ENCODE measurements at places on chromosomes 5 and 9. TPM values are rescaled to one million over a fixed set of nuclear protein-coding genes. Genes with fewer than 3 reads are reported as not detected.

- no peak for DNase-seq
Measured at GRCh38 chr5:10528056-10528816, 35.6 kb upstream of the ANKRD33B start.

Gene PTPN3
- total RNA-seq = 7.9 TPM

GRCh38 chr5:130874861-130875417 is 290.1 kb downstream of the HINT1 start:
- DNase-seq = no peak

DNA sequence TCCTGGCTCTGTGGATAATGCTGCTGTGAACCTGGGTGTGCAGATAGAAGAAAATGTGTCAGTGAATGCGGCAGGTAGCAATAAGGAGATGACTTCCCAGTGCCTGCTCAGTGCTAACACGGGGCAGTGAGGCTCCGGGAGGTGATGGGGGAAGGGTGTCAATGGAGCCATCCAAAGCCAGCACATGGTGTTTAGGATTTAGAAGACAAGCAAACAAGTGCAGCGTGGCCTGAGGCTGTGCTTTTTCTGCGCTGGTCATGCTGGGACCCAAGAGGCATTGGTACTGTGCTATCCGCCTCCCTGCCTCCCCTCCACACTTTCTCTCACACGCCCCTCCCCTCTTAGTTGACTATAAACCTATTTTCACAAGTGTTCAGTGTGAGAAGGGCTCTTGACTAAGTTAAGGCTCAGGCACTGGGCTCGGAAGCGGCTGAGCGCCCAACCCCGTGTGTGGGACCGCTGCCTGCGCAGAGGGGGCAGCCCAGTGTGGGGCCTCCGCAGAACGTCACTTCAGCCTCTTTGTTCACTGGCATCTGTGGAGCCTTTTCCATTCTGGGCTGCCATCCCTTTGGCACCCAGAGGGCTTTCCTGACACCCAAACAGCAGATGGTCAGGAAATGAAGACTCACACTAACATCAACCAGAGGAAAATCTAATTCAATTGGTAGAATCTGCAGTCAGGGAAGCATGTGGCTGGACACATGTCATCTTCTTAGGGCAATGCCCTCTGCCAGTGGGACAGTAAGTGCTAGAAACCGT is 21.8 kb upstream of the NINJ1 start:
- no peak for DNase-seq

DNA sequence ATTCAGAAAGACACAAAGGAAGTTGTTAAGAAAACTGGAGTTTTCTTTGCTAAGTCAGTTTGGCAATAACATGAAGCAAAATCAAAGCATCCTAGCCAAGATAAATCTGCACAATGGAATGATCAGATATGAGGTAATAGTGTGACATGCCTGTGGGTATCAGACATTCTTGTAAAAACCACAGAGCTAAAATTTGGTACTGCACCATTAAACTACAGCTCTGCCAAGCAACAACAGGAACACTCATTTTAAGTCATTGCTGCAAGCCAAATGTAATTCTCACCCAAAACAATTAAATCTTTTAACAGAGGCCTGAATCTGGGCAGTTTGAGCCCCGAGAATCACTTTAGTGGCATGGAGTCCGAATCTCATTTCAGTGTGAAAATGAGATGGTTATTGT is 96.6 kb downstream of the VCAN start:
- DNase-seq = no peak

GRCh38 chr5:163564321-163564938 is 59.0 kb downstream of the MAT2B start:
- peak; percentile 64 for DNase-seq

GRCh38 chr5:150323092-150323491 is 20.4 kb upstream of the ARSI start:
- DNase-seq = no peak

- DNase-seq = no peak
Measured at GRCh38 chr9:125541840-125542243, 165.2 kb downstream of the MAPKAP1 start.

Gene PCDH1
- total RNA-seq = 25.3 TPM

- no peak for DNase-seq
Measured at GRCh38 chr5:9464478-9464877, 81.4 kb downstream of the SEMA5A start.

GRCh38 chr5:64519263-64519662 is 13.4 kb downstream of the RGS7BP start:
- DNase-seq = no peak

DNA sequence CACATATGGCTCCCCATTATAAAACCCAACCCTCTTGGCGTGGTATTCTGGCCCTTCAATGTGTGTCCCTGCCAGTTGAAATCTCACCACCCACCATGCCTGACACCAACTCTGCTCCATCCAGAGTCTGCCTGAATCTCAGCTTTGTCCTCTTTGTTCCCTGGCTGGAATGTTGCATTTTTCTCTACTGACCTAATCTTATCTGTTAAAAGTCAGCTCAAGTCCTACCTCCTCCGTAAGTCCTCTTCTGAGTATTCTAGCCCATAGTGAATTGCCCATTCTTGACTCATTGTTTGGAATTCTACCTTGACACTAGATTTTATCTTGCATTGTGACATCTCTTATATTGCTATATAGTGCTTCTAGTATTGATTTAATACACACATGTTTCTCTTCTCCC is 207.1 kb upstream of the VLDLR start:
- no peak for DNase-seq

DNA sequence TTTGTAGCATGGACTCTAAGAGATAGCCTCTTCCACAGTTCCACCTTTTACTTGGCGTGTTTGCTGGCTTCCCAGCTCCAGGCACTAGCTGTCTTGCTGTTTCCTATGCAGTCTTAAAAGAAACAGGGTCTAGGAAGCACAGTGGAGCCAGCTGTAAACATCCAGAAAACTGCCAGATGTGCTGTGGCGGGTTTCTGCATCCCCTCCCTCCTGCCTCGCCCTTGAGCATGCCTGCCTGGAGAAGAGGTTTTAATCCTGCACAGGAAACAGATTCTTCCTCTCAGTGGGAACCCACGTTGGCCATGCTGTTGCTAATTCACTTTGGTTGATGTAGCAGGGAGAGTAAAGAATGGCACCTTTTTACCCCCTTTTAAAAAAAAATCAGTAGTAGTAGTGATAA is 121.3 kb downstream of the RPS23 start:
- DNase-seq = no peak

DNA sequence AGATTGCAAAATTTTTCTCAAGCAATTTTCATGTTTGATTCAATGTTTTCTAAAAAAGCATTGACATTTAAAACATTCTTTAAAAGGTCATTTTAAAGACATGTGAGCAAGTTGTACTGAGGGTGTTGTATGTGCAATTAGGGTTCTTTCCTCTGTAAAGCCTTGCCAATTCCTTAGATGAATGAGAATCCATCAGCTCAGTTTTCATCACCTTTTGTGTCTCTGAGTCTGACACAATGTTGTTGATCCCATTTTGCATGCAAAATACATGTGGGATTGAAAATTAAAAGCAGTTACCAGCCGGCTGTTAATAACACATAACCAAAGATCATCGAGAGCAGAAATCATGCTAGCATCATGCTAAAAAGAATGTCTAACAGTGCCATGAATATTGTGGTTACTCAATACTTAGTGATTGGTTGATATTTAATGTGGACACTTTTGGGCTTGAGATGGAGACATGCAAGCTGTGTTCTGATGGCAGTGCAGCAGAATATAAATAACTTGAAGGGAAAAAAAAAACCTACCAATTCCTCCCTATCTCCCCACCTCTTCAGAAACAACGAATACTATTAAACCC is 57.7 kb downstream of the FGF10 start:
- DNase-seq = no peak

Measured in right atrium auricular region (tissue), 2 donors.